ENCODE measurements at places on chromosomes 1 and 21.
A peak's percentile ranks its signal among the peaks of the same experiment; 100 is the strongest.

- no peak for DNase-seq
These were observed 102.1 kb downstream of the NRDC start for GRCh38 chr1:51776408-51776807.

GRCh38 chr1:181057079-181057478 is 23.3 kb downstream of the MR1 start:
- no peak for DNase-seq

GRCh38 chr1:248189026-248189425 is 8.0 kb upstream of the OR2M3 start:
- no peak for DNase-seq

DNA sequence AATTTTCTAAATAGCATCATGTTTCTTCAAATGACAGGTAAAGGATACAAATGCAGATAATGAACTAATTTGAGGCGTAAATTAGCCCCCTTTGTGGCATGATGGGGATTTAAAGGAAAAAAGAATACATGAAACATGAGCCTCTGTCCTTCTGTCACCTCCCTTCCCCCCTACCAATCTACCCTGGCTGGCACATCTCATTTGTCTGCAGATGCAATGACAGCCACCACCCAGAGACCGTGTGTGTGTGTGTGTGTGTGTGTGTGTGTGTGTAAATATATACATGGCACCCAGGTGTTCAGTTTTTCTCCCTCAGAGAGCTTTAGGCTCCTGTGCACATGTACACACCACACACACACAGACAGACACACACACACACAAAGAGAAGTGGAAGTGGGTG is 451.1 kb downstream of the RWDD3 start:
- no peak for DNase-seq

GRCh38 chr1:200866521-200866920 is 6.3 kb upstream of the GPR25 start:
- no peak for DNase-seq

DNA sequence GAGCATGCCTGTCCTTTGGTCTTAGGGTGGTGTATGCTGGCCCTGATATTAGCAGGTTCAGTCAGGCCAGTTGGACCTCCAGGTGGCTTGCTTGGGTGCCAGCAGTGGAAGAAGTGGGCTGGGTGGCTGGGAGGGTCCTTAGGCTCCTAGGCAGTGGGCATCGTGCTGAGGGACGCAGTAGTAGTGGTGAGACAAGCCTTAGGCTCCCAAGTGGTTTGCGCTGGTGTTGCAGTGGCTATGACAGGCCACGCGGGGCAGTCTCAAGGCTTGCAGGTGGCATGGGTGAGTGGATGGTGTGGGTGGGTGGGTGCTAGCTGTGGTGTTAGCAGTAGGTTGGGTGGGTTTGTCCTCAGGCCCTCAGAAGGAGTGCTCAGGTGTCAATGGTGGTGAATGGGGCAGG is 162.3 kb downstream of the FMN2 start:
- no peak for DNase-seq

DNA sequence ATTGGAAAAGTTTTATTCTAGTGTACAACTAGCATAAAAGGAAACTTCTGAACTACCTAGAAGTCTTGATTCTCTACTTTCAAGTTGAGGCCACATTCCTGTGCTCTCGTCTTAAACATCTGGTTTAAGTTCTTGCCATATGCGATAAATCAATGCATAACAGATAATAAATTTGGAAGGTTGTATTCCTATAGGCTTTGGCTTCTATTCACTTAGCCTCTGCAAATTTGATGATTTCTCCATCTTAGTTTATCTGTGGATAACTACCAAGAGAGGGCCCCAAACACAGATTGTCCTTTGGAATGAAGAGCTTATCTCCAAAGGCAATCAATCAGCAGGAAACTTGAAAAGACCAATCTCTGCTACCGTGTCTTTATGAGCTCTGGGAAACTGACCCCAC is 11.7 kb upstream of the RNF2 start:
- DNase-seq: no peak

GRCh38 chr21:15406791-15407190 is 323.0 kb upstream of the USP25 start:
- no peak for DNase-seq

DNA sequence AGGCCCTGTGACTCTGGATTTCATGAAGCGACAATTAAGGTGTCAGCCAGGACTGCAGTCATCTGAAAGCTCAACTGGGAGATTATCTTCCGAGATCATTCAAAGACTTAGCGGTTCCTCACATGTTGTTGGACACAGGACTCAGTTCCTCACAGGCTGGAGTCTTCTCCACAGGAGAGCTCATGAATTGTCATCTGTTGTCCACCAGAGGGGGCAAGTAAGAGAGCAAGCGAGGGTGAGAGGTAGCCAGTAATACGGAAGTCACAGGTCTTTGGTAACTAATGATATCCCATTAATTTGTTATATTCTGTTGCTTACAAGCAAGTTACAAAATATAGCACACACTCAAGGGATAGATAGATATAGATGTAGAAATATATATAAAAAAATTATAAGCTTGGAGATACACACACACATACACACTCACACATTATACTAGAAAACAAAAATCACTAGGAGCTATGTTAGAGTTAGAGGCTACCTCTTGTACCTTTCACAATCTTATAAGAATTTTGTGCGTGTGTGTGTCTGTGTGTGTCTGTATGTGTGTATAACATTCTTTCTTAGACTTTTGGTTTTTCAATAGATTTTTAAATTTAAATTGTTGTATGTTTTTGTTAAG is 1695.3 kb downstream of the BRINP3 start:
- no peak for DNase-seq

- no peak for DNase-seq
These were observed 50.0 kb downstream of the CACHD1 start for GRCh38 chr1:64519901-64520300.

DNA sequence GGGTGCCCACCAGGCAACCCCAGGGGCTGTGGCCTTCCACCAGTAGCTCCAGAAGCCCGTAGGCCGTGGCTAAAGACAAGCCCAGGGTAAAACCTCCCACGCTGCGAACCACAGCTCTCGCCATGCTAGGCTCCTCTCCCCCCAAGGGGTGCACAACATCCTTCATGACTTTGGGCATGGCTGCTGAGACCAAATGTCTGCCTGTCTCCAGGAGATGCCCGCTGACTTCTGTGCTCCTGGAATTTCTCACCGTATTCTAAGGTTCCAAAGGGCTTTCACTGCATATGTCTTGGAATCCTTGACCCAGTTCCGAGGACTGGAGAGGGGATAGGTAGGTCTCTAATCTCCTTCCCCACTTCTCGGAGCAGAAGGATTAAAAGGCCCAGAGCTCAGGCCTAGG is at the start of the genes DCST1 and DCST2:
DCST1 (plus strand) TSS at position 301 of the 400 bp plus-strand sequence. CDS start 213 bp downstream, outside the sequence.
DCST2 (minus strand) TSS at position 258 of the 400 bp plus-strand sequence; CDS start at position 178, 80 bp downstream.
- no peak for DNase-seq

DNA sequence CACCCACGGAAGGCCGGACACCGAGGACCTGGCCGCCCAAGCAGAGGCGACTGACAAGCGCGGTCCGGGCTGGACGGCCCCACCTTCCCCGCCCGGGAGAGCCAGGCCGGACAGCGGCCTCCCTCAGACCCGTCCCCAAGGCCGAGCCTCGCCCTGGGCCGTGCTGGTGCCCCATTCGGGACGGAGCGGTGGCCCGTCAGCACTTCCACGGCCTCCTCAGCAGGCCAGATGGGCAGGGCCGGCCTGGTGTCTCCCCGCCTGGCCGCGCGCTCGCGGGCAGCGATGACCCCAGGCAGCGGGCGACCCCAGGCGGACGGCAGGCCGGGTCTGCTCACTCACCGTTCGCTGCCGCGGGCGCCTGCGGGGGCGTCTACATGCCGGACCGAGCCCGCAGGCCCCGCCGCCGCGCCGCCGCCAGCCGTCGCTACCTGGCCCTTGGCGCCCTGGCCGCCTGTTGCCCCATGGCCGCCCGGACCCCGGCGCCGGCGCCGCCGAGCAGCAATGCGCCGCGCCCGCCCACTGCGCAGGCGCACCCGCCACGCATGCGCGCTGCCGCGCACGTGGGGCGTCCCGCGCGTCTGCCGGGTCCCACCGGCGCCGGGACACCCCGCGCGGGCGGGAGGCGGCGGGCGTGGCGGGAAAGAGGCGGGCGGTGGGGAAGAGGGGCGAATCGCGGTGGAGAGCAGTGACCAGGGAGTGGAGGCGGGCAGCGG is at the start of gene NADK:
NADK (minus strand) TSS at position 521 of the 713 bp plus-strand sequence. CDS start 13,064 bp downstream, outside the sequence.
- peak; percentile 42 for DNase-seq

DNA sequence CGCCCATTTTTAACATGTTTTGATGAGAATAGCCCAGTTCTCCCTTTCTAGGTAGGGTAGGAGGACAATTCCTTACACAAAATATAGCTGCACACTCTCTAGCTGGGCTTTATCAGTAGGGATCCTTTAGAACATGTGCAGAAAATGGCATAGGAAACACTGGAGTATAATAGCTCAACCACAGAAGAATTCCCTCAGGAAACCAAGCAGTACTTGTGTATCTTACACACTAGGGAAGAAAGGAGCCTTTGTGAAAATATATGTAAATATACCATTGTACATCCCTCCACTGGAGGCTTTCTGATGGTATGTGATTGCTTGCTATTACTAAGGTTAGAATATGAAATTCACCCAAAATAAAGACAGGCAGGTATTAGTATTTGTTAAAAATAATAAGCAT is 153.5 kb downstream of the LRRC40 start:
- no peak for DNase-seq

GRCh38 chr1:165403835-165404482 is 41.0 kb downstream of the RXRG start:
- DNase-seq: no peak

GRCh38 chr1:97013941-97014340 is 292.4 kb downstream of the PTBP2 start:
- DNase-seq: no peak

GRCh38 chr21:44347911-44348451 is 5.4 kb upstream of the TRPM2 start:
- no peak for DNase-seq

GRCh38 chr1:167943541-167943940 is 6.7 kb upstream of the MPC2 start:
- no peak for DNase-seq

DNA sequence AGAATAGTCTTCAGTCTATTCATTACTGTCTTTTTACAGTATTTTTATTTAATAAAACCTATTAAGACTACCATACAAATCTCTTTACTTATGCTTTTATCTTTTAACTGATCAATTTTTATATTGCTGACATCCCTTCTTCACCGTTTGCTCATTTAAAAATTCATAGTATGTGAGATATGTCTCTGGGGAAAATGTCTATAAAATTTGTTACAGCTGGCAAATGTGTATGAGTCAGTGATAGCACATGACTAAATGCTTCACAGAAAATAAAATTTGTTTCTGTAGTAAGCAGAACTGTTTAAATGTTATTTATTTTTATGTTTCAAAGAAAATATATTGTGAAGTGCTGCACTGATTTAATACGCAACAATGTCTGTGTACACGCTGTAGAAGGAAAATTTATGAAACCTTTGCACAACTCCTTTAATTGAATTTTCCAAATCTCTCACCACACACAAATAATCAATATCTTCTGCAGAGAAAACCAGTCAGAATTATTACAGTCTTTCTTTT is 74.2 kb downstream of the ITGB3BP start:
- DNase-seq: no peak

GRCh38 chr21:41802684-41803083 is 35.8 kb upstream of the RIPK4 start:
- no peak for DNase-seq

DNA sequence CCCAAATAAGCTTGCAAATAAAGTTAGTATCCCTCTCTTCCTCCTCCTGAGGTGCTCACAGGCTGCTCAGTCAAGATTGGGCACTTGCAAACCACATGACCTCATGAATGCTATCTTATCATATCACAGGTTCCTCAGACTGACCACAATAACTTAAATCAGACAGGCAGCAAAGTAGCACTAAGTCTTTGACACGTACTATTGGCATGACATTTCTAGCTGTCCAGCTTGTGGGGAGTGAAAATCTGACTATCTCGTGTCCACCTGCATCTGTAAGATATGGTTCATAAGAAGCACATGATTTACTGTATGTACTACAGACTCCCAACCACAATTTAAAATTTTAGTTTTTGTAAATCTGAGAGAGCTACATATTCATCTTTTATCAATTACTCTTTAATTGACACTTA is 58.0 kb upstream of the GFI1 start:
- no peak for DNase-seq

DNA sequence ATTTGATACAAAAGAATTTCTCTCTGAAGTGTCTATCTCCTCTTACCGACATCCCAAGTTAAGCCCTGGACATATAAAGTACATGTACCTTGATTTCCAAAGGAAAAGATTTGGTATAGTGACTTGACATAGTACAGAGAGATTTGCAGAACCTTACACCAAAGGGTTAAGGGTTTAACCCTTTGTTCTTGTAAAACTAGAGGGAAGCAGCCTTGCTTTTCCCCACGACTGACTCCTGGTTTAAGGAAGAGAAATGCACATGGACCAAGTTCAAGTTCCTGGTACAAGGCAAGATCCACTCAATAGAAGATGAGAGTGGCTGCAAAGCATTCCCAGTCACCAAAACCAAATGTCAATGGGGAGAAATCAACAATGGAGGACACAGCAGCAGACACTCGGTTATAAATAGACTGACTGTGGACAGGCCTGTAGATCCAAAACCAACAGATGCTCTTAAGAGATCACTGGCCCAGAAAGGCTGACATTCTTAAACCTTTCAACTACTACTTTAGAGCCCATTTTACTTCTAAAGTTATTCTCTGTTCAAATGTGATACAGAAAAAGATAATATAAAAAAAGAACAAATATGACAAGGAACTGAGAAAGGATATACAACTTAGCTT is 69.4 kb downstream of the PUM1 start:
- no peak for DNase-seq

GRCh38 chr1:165564561-165564960 is 20.8 kb downstream of the LRRC52 start:
- DNase-seq: no peak

GRCh38 chr1:28775121-28775942 is 36.6 kb upstream of the OPRD1 start:
- DNase-seq: peak; percentile 25
